Retina (tissue), 1 donor: ENCODE measurements at places on chromosomes 4 and X.

DNA sequence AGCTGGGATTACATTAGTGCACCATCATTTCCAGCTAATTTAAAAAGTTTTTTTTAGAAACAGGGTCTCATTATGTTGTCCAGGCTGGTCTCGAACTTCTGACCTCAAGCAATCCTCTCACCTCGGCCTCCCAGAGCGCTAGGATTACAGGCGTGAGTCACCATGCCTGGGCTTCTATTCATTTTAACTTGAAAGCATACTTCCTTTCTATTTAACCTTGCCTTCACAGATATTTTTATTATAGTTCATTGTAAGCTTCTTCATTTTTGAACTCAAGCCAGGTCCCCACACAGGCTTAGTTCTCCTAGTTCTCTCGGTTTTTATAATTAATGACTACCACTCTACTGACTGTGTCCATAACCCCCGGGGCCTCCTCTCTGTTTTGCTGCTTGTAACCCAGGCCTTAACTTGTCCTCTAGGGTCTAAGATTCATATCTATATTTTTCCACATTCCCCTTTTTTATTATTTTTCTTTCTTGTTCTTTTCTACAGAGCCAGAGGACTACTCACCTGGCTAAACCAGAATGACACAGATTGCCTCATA is 50.7 kb downstream of the SNX12 start:
- no peak for DNase-seq

DNA sequence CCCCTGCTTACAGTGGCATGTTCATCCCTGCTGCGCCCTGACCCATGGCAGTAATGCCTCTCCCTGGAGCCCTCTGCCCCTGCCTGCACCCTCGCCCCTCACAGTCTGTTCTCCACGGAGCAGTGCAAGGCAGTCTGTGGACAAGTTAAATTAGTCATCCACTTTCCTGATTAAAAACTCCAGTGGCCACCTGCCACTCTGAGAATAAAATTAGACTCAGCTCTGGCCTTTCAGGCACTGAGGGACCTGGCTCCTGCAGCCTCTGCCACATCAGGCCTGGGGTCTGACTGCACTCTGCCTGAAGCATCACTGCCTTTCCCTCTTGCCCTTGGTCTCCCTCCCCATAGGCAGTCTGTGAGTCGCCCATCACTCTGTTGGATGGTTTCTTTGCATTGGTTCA is 53.6 kb downstream of the GRK4 start:
- no peak for DNase-seq

GRCh38 chr4:33296876-33297455 is 2576.8 kb downstream of the PCDH7 start:
- DNase-seq = peak; percentile 28

DNA sequence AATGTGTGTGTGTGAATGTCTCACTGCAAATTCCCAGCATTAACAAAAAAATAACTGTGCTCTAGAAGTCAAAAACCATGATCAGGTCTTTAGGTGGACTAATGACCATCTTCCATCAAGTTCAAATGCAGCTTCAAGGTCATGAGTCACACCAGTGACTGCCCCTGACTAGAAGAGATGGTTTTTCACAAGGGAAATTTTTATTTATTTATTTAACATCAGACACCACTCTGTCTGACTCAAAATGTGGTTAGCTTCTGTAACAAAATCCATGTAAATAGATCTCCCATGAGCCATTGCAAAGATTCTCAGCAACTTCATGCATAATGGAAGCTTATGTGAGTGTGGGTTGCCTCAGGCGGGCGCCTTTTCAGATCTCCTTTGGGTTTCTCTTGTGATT is 219.2 kb downstream of the KIT start:
- DNase-seq = no peak

DNA sequence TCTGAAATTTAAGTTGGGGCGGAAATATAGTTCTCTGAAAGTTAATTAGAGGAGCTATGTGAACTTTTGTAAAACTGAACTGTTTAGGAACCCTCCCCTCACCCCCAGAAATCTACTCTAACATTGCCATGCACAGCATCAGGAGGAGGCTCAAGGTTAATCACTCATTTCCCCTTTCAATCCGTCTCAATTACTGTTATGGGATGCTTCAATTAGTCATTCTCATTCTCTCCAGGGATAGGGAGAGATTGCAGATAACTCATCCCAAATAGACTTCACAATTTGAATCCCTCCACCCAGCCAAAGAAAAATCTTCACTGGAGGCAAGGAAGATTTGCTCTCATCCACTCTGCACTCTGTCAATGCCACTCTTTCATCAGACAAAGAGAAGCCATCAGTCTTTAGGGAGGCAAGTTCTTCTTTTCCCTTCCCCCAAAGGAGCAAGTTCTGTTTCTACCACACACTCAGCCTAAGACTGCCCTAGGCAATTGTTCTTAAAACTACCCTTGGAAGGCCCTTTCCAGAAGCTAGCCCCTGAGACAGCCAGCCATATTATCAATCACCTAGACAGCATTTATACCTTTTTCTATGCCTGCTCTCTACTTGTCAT is 140.4 kb downstream of the SLC10A7 start:
- no peak for DNase-seq

DNA sequence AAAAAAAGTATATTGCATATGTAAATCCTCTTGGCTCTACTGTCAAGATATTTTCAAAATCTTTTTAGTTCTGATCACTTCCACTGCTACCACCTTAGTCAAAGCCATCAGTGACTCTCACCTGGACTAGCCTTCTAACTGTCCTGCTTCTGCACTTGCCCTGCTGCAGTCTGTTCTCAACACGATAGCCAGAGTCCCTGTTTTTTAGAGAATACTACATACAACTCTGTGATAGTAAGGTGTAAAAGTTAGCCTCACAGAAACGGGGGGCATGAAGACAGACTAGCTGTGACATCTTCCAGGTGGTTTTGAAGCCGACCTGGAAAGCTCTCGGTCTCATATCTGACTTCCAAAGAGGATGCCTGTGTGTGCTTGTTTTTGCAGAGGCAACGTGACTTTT is 24.7 kb downstream of the EIF2S3 start:
- DNase-seq = no peak

- DNase-seq = no peak
These were observed 20.2 kb downstream of the PPA2 start for GRCh38 chr4:105453550-105454205.

DNA sequence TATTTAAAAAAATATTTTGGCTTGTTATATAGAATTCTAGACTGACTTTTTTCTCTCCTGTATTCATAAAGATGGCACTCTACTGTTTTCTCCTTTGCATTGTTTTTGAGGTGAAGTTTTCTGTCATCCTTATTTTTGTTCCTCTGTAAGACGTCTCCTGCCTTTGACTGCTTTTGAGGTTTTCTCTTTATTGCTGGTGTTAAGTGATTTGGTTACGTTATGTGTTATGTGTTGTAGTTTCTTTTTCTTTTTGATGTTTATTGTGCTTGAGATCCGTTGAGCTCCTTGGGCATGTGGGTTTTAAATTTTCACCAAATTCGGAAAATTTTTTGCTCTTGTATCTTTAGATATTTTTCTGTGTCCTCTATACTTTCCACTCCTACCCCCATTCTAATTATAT is 50.0 kb downstream of the KDM6A start:
- DNase-seq = no peak

GRCh38 chrX:107684956-107685385 is 56.7 kb downstream of the PRPS1 start:
- DNase-seq = no peak

- no peak for DNase-seq
These were observed 457.4 kb upstream of the FAT1 start for GRCh38 chr4:187181054-187181453.

DNA sequence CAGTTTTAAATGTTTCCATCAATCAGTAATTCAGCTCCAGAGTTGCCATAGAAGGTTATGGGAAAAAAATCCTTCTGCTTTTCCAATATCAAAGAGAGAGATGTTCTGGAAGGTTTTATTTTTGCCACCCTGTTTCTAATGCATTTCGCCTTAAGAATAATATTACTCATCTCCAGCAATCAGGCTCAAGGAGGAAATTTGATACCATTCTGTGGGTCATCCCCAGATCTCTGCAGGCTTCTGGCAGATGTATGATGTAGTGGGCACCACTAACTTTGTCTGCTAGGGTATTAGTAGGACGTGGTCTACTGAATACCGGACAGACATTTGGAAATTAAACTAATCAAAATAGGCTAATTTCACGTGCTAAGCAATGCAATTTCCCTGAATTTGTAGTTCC is 645.4 kb upstream of the TENM3 start:
- DNase-seq = no peak

- no peak for DNase-seq
These were observed 58.8 kb upstream of the MXD4 start for GRCh38 chr4:2320746-2321145.

DNA sequence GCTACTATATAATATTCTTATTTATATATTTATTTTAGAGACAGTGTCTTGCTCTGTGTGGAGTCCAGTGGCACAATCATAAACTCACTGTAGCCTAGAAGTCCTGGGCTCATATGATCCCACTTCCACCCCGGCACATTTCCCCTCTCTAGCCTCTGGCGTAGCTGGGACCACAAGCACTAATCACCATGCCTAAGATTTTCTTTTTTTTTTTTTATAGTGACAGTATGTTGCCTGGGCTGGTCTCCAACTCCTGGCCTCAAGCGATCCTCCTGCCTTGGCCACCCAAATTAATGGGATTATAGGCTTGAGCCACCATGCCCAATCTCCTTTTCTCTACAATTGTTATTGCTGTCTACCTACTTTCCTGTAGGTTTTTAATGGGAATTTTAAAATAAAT is 74.1 kb upstream of the BMP3 start:
- DNase-seq = no peak

- DNase-seq = peak; percentile 46
These were observed 46.6 kb downstream of the CD40LG start for GRCh38 chrX:136694431-136695087.

GRCh38 chrX:14584548-14584947 is 55.2 kb downstream of the GLRA2 start:
- DNase-seq = no peak

DNA sequence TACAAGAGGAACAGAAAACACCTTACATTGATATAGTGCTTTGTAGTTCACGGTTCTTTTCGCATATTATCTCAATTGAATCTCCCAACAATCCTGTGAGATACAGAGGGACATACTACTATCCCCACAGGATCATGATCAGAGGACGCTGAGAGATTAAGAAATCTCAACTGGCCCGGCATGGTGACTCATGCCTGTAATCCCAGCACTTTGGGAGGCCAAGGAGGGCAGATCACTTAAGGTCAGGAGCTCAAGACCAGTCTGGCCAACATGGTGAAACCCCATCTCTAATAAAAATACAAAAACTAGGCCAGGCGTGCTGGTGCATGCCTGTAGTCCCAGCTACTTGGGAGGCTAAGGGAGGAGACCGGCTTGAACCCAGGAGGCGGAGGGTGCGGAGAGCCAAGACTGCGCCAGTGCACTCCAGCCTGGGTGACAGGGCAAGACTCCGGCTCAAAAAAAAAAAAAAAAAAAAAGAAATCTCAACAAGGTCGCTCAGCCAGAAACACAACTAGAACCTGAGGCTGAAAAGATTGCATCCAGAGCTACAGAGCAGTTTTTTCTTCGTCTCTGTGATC is 7.4 kb downstream of the APOO start:
- DNase-seq = no peak

DNA sequence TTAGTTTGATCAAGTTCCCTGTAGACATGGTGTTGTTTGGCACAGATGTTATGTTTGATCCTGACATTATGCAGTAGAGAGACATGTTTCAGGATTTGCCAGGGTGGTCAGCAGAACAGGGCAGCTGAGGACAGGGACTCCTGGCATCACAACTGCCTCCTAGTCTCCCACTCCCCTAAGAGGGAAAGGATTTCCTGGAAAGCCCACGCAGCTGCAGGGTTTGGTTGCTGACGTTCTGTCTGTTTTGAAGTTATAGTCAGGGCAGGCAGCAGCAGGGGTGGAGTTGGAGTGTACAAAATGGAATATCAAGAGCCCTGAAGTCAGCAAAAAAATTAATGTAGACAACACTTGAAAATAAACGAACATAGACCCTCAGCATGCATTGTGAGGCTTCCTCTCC is 125.4 kb downstream of the CPE start:
- no peak for DNase-seq

- DNase-seq = no peak
These were observed 9.1 kb downstream of the HTRA3 start for GRCh38 chr4:8278421-8279287.

GRCh38 chr4:41668024-41668423 is 80.5 kb downstream of the PHOX2B start:
- no peak for DNase-seq

- DNase-seq = peak; percentile 97
These were observed 4.2 kb downstream of the PDGFRA start for GRCh38 chr4:54233277-54233696.

DNA sequence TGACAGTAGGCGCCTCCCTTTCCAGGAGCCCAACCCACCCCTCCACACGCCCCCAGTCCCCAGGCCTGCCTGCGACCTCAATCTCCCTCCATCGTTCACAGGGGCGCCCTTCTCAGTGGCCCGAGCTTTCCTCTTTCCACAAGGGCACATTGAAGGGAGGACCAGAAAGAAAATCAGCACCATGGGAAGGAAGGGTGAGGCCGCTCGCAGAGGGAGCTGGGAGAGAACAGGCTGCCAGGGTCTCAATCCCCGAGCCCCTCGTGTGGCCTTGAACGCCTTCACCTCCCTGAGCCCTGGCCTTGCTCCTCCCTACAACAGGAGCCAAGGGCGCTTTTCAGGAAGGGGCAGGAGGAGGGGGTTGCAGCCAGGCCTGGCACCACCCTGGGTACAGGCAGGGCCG is 66.5 kb downstream of the WFS1 start:
- no peak for DNase-seq

DNA sequence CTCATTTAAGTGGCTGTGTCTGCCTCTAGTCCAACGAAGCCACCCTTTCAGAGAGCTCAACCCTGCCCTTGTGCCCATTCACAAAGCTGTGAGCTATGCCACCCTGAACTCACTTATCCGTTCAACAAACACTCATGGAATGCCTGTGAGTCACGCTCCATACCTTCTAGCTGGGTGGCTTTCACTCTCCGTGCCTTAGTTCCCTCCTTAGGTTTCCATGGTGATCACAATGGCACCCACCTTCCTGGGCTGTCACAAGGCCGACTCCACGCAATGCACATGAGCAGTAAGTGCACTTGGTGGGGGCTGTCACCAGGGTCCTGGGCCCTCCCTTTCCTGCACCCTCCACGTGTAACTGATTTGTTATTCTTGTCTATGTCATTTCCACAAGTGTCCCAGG is 37.2 kb upstream of the PPP2R2C start:
- DNase-seq = no peak
